ENCODE measurements at places on chromosomes 1 and 21.

- no peak for DNase-seq
Measured at GRCh38 chr1:104466068-104466467, 716.4 kb downstream of the AMY1C start.

GRCh38 chr21:16976193-16976592 is 536.6 kb upstream of the CXADR start:
- no peak for DNase-seq

- no peak for DNase-seq
Measured at GRCh38 chr1:205410581-205411298, 11.1 kb downstream of the LEMD1 start.

- no peak for DNase-seq
Measured at GRCh38 chr1:184596950-184597645, 157.6 kb downstream of the EDEM3 start.

DNA sequence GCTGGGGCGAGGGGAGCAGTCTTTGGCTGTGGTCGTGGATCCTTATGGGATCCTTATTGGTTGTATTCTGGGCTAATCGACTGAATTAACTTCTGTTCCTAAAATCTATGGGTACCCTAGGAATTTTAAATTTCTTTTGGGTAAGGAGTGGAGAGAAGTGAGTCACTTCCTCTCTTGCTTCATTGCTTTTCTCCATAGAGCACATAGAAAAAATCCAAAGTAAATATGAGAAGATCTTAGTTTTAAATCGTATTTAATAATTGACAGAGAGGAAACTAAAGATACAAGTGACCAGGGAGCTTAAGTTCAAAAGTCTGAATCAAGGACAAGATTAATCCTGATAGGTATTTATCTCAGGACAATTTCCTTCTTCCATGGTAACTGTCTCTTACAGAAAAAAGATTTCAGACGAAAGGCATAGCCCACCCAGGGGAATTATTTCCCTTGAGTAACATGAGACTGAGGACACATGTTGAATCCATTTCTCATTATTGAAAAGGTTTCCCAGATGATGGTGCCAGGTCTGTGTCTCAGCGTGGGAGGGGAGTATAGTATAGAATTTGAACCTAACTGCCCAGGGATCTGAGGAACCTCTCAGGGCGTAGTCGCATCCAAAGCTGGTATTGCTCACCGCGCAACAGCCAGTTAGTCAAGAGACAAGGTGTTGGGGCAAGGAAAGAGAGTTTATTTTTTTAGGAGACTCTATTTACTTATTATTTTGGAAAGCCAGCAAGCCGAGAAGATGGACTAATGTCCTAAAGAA is 28.7 kb upstream of the FASLG start:
- no peak for DNase-seq

GRCh38 chr21:44436958-44437357 is 18.4 kb upstream of the LRRC3 start:
- no peak for DNase-seq

- no peak for DNase-seq
Measured at GRCh38 chr1:234342774-234343173, 30.5 kb upstream of the COA6 start.

GRCh38 chr21:27475363-27475955 is 508.6 kb upstream of the ADAMTS5 start:
- DNase-seq = no peak

- DNase-seq = peak; percentile 6
Measured at GRCh38 chr1:113042285-113043143, 30.5 kb upstream of the LRIG2 start.

DNA sequence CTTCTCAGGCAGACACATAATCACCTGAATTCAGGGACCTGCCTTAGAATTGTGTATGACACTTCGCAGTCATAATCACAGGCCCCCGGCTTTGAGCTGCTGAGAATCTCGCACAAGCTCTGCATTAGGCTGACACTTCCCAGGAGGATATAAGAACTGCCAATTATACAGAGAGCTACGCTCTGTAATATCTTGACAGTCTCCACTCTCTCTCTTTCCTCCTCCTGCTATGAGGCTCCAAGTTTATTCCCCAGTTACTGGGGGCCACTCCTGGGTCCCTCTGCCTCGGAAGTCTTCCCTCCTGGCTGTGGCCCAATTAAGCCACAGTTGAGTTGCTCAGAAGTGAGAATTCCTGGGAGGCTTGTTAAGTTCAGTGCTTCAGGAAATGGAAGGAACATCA is 42.7 kb downstream of the EBNA1BP2 start:
- no peak for DNase-seq

All from stimulated activated CD4-positive, alpha-beta T cell treated with anti-CD3 and anti-CD28 coated beads, Interleukin-12 subunit alpha, Interleukin-12 subunit beta, amount 100 ng/mL, for 4 hours (primary cell).